Adrenal gland (tissue), 19 donors: ENCODE measurements at places on chromosomes 7 and 10. TPM values are rescaled to one million over a fixed set of nuclear protein-coding genes. Genes with fewer than 3 reads are reported as not detected.

The MLXIPL gene
- total RNA-seq = 117 TPM

DNA sequence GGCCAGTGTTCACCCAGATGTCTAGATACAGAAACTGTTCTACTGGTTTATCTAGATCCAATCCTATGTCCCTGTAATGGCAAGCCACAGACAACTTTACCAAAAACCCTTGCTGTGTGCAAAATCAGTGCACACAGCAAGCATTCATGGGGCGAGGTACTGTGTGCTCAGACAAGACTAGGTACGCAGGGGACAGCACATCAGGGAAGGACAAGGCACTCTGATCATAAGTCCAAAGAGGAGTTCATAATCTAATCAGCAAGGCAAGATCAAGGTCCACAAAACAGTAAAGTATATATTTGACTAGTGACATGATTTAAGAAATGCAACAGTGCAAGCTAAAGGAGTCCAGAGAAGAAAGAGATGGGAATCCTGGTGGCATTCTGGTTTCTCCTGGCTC is 25.9 kb downstream of the KCNMA1 start:
- peaks cover 18% of the 10 kb centered on the region for H3K4me1 ChIP-seq
- peaks cover 3% of the 10 kb centered on the region for H3K27me3 ChIP-seq
- H3K36me3 ChIP-seq = no peaks in the 10 kb centered on the region
- no peak overlapping the region for H3K4me3 ChIP-seq

The VSTM4 gene
- 61.6 TPM for total RNA-seq

The SMKR1 gene
- total RNA-seq = 1.8 TPM

The STAMBPL1 gene
- 49.9 TPM for total RNA-seq

GRCh38 chr10:83539528-83540308 is 599.6 kb upstream of the GHITM start:
- no peak for DNase-seq
- H3K27ac ChIP-seq = no peak overlapping the region
- no peak overlapping the region for H3K4me3 ChIP-seq
- H3K27me3 ChIP-seq = no peaks in the 10 kb centered on the region
- no peaks in the 10 kb centered on the region for H3K4me1 ChIP-seq

GRCh38 chr7:52498366-52498765 is 537.1 kb upstream of the POM121L12 start:
- H3K27ac ChIP-seq = no peak overlapping the region
- H3K36me3 ChIP-seq = no peaks in the 10 kb centered on the region

The UPP1 gene
- total RNA-seq = 23.7 TPM

GRCh38 chr10:56178210-56178609 is 182.8 kb downstream of the ZWINT start:
- H3K27me3 ChIP-seq = no peaks in the 10 kb centered on the region
- no peaks in the 10 kb centered on the region for H3K4me1 ChIP-seq
- no peaks in the 10 kb centered on the region for H3K36me3 ChIP-seq
- no peak overlapping the region for H3K4me3 ChIP-seq
- no peak for DNase-seq

GRCh38 chr7:132090444-132090843 is 485.8 kb downstream of the PLXNA4 start:
- H3K36me3 ChIP-seq = no peaks in the 10 kb centered on the region
- no peak overlapping the region for H3K4me3 ChIP-seq
- no peak overlapping the region for H3K27ac ChIP-seq
- no peaks in the 10 kb centered on the region for H3K4me1 ChIP-seq

GRCh38 chr7:113179313-113179712 is 61.0 kb upstream of the SMIM30 start:
- no peaks in the 10 kb centered on the region for H3K27me3 ChIP-seq
- H3K36me3 ChIP-seq = no peaks in the 10 kb centered on the region
- no peak overlapping the region for H3K27ac ChIP-seq
- no peak overlapping the region for H3K4me3 ChIP-seq
- no peaks in the 10 kb centered on the region for H3K4me1 ChIP-seq

The TSPAN15 gene
- total RNA-seq = 10.5 TPM

- no peaks in the 10 kb centered on the region for H3K27me3 ChIP-seq
- H3K27ac ChIP-seq = no peak overlapping the region
- peaks cover 18% of the 10 kb centered on the region for H3K4me1 ChIP-seq
- no peak overlapping the region for H3K4me3 ChIP-seq
- no peaks in the 10 kb centered on the region for H3K36me3 ChIP-seq
- DNase-seq = no peak
Observed at GRCh38 chr10:74058658-74059057, 60.7 kb downstream of the VCL start.
